ENCODE measurements at places on chromosomes 1 and 21.
A peak's percentile ranks its signal among the peaks of the same experiment; 100 is the strongest.

- DNase-seq: no peak
Observed at GRCh38 chr1:104402178-104402577, 652.5 kb downstream of the AMY1C start.

DNA sequence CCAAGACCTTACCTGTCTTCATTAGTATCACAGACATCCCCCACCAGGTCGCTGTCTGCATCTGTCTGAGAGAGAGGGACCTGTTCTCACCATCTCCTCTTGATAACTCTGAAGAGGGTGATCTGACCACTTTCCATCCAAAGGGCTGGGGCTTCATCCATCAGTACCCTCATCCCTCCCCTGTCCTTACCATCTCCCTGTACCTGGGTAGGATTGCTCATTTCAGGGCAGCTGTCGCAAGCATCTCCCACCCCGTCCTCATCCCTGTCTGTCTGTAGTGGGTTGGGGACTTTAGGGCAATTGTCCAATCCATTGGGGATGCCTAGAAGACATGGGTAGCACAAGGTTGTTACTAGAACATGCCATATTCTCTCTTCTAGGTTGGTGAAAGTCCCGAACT is 7.9 kb downstream of the THBS3 start:
- no peak for DNase-seq

GRCh38 chr1:45722809-45723208 is 27.6 kb downstream of the IPP start:
- DNase-seq: no peak

DNA sequence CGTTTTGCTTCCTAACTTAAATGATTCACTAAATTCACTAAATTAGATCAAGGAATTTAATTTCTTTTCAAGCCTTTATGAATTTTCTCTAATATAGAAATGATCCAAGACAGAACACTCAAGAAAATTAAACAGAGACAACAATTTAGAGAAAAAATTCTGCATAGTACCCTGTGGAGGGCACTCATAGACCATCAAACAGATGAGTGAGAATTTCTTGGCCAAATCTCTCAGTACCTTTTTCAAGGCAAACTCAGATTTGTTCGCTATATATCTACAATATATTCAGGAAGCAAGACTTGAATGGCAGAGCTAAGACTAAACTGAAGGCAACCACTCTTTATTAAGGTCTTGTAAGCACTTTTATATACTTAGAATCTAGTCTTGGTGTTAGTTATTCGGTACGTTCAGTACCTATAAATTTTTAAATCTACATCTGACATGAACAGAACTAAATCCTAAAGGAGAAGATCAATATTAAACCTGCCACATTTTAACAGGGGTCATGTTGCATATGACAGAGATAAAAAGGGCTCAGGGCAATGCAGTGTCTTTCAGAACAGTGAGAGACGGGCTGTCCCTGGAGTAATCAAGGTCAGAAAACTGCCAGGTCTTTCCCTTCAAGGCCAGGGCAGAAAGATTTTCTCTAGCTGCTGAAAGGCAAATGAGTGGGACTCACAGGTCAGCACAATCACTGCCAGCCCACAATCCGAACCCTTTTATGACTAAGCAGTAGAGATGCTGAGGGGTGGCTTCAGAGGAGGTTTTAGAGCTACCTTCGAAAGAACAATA is 118.8 kb upstream of the TMPRSS15 start:
- peak; percentile 28 for DNase-seq

DNA sequence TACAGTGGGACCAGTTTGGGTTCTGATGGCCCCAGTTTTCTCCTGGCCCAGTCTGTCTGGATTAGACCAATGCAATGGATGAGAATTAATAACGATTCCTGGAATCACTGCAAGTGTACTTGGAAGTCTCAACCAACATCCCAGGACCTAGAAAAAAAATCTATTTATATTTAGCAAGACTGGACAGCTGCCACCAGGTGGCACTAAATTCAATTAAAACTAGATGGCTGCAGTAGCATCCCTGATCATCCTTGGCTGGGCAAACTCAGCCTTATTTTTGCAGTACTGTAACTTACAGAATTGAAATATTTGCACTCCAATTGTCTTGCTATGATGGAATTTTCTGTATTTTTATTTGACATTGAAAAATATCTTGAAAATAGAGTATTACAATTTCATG is 165.7 kb downstream of the NCAM2 start:
- DNase-seq: peak; percentile 86

- DNase-seq: no peak
Observed at GRCh38 chr21:45129189-45129923, 55.0 kb downstream of the ADARB1 start.

Measured in NCI-H446 treated with DMSO at 0.1 percent for 48 hours (cell line).